ENCODE measurements at places on chromosomes 12 and 14. TPM values are rescaled to one million over a fixed set of nuclear protein-coding genes. Genes with fewer than 3 reads are reported as not detected.

AGAP2 gene
- 0.23 TPM for total RNA-seq

RALGAPA1 gene
- total RNA-seq, result 8.8 TPM

TMEM233 gene
- total RNA-seq, result 0.18 TPM

INSM2 gene
- not detected for total RNA-seq

SDSL gene
- 30.6 TPM for total RNA-seq

CD163L1 gene
- total RNA-seq, result 0.72 TPM

GPN3 gene
- 27.2 TPM for total RNA-seq

C12orf60 gene
- total RNA-seq, result 2.0 TPM

SGPP1 gene
- total RNA-seq, result 14.8 TPM

EML1 gene
- total RNA-seq, result 32.7 TPM

TAS2R19 gene
- total RNA-seq, result not detected

RBP5 gene
- total RNA-seq, result not detected

C14orf180 gene
- not detected for total RNA-seq

ZNF84 gene
- 14.9 TPM for total RNA-seq

RILPL2 gene
- total RNA-seq, result 1.6 TPM

ANO4 gene
- total RNA-seq, result 0.13 TPM

DHRS1 gene
- total RNA-seq, result 10.4 TPM

CSAD gene
- 6.6 TPM for total RNA-seq

KCNK10 gene
- total RNA-seq, result not detected

NEUROD4 gene
- not detected for total RNA-seq

EP400 gene
- 24.5 TPM for total RNA-seq

TAS2R10 gene
- total RNA-seq, result not detected

NEMP1 gene
- 15.9 TPM for total RNA-seq

AQP2 gene
- not detected for total RNA-seq

AHNAK2 gene
- total RNA-seq, result 204 TPM

WNT5B gene
- 2.9 TPM for total RNA-seq

ANKRD33 gene
- not detected for total RNA-seq

SMCO3 gene
- not detected for total RNA-seq

CCDC175 gene
- total RNA-seq, result not detected

GYS2 gene
- not detected for total RNA-seq

GDF3 gene
- not detected for total RNA-seq

MVK gene
- 8.3 TPM for total RNA-seq

NPFF gene
- not detected for total RNA-seq

MMP19 gene
- 0.28 TPM for total RNA-seq

BDKRB2 gene
- total RNA-seq, result 1.1 TPM

RAD51B gene
- 5.3 TPM for total RNA-seq

TAS2R14 gene
- 0.70 TPM for total RNA-seq

HECTD4 gene
- total RNA-seq, result 13.1 TPM

CELA1 gene
- not detected for total RNA-seq

ZFHX2 gene
- 0.76 TPM for total RNA-seq

GZMB gene
- total RNA-seq, result not detected

RASSF9 gene
- 1.0 TPM for total RNA-seq

CD69 gene
- total RNA-seq, result not detected

CLEC12A gene
- not detected for total RNA-seq

MMP17 gene
- total RNA-seq, result 10.0 TPM

LTBR gene
- 249 TPM for total RNA-seq

HHIPL1 gene
- 0.16 TPM for total RNA-seq

ST8SIA1 gene
- not detected for total RNA-seq
